Fibroblast of the aortic adventitia (primary cell): ENCODE measurements at places on chromosomes 7 and 10. TPM values are rescaled to one million over a fixed set of nuclear protein-coding genes. Genes with fewer than 3 reads are reported as not detected.

- no peak for DNase-seq
These were observed 45.1 kb upstream of the EZH2 start for GRCh38 chr7:148929176-148929575.

GRCh38 chr10:121481180-121481579 lies 117.1 kb downstream of the FGFR2 start:
- DNase-seq: no peak

DNA sequence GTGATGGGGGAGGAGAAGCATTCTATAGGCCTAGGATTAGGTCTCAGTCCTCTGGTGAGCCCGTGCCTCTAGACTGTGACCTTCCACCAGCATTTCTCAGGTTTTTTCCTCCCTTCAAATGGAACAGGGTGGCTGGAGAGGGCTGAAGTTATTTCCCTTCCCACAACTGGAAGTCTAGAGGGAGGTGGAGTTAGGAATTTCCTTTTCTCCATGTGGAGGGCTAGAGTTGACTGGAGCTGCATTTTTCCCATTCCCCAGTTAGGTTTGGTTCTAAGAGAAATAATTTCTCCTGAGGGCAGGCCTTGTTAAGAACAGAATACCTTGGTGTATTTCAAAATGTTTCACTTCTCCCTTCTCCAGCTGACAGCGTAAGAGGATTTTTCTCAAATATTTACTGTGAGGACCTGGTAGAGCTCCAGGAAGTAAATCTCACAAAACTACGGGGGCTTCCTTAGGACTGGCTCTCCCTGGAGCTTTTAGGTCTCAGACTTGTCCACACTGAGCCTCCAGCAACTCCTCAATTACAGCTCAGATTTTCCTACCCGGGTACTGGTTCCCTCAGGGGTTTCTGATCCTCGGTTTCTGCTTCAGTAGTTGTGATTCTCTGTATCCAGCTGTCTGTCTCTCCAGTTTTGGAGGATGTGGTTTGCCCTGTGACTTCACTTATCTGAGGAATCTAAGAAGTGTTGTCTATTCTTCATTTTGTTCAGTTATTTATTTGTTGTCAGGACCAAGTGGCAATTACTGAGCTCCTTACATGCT lies 6.0 kb upstream of the REEP3 start:
- peak; percentile 51 for DNase-seq

GRCh38 chr7:11788568-11788967 lies 43.4 kb downstream of the THSD7A start:
- no peak for DNase-seq

DNA sequence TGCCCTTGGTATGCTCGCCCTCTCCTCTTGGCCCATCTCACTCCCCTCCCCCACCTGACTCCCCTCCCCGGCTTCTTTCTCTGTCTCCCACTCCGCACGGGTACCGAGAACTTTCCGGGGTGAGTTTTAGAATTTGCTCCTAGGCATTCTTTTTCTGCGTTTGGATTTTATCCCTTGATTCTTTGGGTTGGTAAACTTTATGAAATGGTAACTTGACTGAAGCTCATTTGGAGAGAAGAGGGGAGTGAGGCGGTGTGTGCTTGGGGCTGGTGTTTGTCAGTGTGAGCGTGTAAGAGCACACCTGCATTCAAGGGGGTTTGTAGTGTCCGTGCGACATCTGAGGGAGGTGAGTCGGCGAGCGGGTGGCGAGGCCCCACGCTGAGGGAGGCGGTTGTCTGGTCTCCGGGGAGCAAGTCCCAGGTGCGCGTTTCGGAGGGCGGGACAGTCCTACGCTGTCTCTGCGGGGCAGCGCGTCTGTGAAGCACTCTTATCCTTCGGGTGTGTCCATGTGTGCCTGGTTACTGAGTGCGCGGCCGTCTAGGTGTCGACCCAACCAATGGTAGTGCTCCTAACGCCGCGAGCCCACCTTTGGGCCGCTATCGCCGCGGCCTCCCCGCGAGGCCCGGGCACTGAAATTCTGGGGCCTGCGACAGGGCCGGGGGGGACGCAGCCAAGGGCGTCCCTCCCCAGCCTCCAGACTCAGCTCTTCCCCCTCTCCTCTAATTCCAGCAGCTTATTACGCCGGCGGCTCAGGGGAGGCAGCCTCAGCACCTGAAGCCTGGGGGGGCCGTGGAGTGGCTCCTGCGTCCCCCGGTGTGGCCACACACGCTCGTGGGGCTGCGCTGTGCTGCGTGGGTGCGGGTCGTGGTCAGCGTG lies 2.6 kb upstream of the ZNF503 start:
- peak; percentile 22 for DNase-seq

DNA sequence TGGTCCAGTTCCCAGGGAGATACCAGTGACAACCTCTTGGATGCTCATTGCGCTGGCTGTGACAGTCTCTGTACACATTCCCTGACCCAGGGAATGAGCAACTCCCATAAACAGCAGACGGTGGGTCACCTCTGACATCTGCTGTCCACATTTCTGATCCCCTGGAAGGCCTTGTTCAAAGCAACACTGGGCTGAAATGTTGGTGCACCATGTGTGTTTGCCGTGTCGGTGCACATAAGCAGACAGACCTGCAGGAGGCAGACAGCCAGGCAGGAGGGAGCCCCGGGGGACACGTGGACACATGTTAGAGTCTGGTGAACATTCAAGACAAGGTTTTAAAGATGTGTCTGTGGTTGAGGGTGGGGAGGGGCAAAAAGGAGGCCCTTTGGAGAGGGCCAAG lies 254.9 kb downstream of the PLXNA4 start:
- DNase-seq: no peak

GRCh38 chr7:132548489-132549078 lies 27.7 kb downstream of the PLXNA4 start:
- peak; percentile 82 for DNase-seq

DNA sequence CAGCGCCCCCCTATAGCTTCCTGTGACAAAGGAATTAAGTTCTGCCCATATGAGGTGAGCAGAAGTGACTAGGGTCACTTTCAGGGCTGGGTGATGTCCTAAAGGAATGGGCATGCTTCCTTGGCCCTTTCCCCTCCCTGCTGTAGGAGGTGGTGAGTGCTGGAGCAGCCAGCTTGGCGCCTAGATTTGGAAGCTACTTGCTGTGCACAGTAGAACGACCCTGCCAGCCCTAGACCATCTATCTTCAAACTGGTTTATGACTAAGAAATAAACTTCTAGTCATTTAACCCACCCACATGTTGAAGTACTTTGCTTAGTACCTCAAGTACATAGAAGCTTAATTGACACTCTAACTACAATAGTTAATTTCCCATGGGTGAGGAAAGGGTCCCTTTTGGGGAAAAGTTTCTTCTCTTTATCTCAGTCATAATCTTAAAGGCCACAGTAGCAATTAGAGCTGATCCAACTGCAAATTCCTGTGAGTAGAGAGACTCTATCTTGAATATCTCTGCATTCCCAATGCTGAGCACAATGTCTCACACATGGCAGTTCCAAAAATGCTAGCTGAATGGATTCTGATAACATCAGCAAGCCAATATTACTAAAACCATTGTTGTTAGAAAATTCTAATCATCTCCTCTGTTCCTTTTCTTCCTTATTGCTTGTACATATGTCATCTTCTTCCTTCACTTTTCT lies 227.2 kb downstream of the RELN start:
- no peak for DNase-seq

- DNase-seq: no peak
These were observed 328.6 kb upstream of the COBL start for GRCh38 chr7:51645255-51645654.

DNA sequence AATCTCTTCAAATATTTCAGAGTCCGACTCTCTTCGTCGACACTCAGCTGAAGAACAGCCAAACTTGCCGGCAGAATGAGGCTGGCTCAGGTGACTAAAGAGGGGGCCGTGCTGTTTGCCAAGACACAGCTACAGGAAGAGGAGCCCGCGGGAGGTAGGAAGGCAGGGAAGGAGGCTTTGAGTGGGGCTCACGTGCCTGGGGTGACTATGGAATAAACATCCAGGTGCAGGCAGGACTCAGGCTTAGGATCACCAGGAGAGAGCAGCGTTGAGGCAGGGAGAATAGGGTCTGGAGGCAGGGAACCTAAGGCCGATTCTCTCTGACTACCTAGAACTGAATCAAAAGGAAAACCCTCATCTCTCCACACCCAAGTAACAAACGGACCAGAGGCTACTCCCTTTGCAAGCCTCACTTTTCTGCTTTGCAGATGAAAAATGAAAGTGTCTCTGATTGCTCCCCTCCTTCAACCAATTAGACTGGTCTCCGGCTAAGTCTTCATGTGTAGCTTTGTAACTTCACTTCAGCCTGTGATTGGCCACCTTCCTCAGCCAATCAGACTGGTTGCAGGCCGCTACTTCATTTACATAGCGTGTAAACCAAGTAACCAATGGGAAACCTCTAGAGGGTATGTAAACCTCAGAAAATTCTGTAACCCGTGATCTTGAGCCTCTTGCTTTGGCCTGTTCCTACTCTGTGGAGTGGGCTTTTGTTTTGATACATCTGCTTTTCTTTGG lies 19.7 kb upstream of the BNIP3 start:
- DNase-seq: peak; percentile 38

- DNase-seq: no peak
These were observed 13.6 kb upstream of the MICU1 start for GRCh38 chr10:72639441-72639873.

- no peak for DNase-seq
These were observed 44.8 kb upstream of the TARP start for GRCh38 chr7:38318241-38318640.

DNA sequence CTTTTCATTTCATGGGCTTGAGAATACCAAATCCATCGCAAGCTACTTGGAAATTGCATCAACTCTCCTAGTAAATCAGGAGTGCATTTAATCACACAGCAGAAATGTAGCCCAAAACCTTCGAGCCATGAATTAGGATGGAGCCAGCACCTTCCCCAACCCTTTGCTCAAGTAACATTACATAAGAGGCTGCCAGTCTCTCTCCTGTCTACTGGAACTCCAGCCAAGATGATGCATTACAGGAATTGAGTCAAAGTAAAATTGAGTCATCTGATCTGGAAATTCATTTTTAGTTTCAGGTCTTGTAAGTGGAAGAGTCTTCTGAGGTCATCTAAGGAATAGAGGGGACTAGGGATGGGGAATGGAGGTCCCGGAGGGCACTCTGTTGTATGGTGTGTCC lies 69.7 kb upstream of the FHIP2A start:
- DNase-seq: peak; percentile 58

DNA sequence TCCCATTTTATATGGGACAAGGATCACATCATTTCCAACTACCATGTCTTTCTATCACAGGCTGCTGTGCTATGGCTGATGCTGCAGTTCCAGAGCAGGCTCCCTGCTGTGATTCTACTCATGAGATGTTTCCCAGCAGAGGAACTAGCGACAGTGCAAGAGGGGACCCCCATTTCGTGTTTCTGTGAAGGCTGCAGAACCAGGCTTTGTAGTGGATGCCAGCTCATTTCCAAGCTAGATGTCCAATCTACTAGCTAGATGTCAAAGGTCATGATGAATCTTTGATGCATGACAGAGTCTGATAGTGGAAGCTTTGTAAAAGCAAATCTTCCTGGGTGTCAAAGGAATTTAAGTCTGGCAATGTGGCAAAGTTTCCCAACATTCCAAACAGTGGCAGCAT lies 21.2 kb upstream of the MYO3A start:
- no peak for DNase-seq

The STN1 gene
- 18.4 and 34.9 TPM in 2 replicates for total RNA-seq

The PLXNA4 gene
- 3.0 and 5.5 TPM in 2 replicates for total RNA-seq

The GJD4 gene
- total RNA-seq: 0.09 TPM in 1 of 2 replicates, not detected in the other

The CCDC7 gene
- total RNA-seq: 15.4 and 15.8 TPM in 2 replicates

The HPS6 gene
- total RNA-seq: 18.2 and 37.0 TPM in 2 replicates

The PIK3CG gene
- 0.08 TPM in 1 of 2 replicates, not detected in the other for total RNA-seq

The GPR37 gene
- total RNA-seq: 0.65 and 7.0 TPM in 2 replicates

The CHRM2 gene
- total RNA-seq: 1.2 and 26.4 TPM in 2 replicates

The MYPN gene
- total RNA-seq: 0.08 and 1.7 TPM in 2 replicates

The IDI2 gene
- not detected in 2 replicates for total RNA-seq
